ENCODE measurements at places on chromosomes 4 and X.

GRCh38 chrX:79162076-79162475 is 17.6 kb downstream of the GPR174 start:
- no peak for DNase-seq

GRCh38 chr4:48243887-48244286 is 25.8 kb downstream of the TEC start:
- no peak for DNase-seq

DNA sequence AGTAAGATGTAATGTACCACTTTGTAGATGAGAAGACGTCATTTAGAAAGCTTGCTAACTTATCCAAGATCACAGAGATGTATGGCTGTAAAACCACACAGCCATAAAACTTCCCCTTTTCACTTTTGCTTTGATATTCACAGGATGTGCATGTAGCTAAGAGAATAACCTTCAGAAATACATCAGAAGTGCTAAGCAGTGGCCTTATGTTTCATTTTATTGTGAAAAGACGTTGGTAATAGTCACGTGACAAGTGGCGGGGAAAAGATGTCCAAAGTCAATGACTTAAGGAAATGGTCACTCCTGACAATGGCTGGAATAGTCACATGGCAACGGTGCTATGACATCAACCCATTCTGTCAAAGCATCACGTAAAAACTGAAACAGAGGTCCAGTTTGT is 12.9 kb upstream of the WDR17 start:
- no peak for DNase-seq

- DNase-seq, result no peak
These were observed 1.1 kb downstream of the FGFR3 start for GRCh38 chr4:1793940-1794808.

- DNase-seq, result no peak
These were observed 654.6 kb downstream of the RAPGEF2 start for GRCh38 chr4:159757499-159757898.

All from ureter (tissue), 1 donor.